ENCODE measurements at places on chromosomes 11 and 22.

DNA sequence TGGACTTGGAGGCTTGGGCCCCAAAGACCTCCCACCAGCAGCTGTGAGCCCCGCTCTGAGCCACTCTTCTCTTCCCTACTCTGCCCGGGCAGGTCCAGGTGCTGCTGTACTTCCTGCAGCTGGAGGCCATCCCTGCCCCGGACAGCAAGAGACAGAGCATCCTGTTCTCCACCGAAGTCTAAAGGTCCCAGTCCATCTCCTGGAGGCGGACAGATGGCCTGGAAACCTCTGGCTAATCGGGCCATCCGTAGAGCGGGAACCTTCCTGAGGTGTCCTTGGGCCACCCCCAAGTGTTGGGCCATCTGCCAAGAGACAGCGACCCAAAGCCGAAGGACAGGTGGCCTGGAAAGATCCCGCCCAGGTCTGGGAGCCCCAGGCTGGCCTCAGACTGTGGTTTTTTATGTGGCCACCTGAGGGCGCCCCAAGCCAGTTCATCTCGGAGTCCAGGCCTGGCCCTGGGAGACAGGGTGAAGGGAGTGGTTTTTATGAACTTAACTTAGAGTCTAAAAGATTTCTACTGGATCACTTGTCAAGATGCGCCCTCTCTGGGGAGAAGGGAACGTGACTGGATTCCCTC, 135.1 kb downstream of the BCR start:
- DNase-seq = no peak

DNA sequence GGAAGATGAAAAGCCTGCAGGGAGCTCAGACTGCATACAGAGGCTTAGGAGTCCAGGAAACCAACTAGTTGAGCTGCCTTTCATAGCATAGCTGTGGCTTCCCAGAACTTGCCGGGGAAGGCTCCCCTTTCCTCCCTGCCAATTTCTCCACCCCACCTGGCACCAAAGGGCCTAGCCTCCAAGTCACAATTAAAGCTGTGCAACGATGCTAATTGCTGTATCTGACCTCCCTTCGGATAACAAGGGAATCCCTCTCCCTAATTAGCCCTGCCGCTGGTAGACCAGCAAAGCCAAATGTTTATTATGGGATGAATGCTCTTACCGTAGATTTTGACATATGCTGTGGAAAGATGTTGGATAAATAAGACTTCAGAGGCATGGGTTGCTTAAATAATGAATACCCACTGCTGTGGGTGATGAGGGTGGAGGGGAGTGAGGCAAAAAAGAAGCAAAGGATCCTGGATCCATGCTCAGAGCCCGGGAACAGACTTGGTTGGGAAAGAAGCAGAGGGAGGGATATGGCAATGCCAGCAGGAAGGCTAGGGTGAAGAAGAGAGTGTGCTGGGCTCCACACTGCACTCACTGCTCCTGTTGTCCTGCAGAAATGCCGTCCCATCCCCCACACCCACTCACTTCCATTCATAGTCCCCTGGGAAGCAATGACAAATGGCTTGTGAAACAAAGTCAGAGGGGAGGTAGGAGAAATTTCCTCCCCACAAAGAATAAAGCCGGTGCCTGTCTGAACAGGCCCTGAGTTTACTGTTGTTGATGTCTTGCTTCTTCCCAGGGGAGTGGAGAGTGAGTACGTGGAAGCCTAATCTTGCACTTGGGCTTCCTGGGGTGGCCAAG, 608.1 kb upstream of the CADM1 start:
- no peak for DNase-seq

- no peak for DNase-seq
Measured at GRCh38 chr11:494761-495536, 12.1 kb downstream of the RNH1 start.

DNA sequence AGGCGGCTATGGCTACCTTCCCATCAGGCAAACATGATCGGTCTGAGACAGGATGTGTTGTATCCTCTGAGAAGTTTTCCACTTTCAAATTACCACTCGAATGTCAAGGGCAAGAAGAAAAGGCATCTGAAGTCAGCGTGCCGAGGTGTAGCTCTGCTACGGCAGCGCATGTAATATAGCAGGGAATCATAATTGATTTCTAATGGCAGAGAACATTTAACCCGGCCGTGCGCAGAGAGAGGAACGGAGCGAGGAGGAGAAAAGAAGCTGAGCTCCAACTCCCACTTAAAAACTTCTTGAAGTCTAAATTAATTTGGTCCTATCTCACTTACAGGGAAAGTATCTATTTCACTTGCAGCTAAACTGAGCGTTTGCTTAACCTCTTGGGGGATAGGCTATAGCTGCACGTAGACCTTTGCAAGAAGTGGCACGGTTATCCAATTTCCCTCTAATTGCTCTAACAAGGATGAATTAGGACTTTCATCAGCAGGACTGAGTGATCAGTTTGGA, 137.3 kb upstream of the KIRREL3 start:
- no peak for DNase-seq

DNA sequence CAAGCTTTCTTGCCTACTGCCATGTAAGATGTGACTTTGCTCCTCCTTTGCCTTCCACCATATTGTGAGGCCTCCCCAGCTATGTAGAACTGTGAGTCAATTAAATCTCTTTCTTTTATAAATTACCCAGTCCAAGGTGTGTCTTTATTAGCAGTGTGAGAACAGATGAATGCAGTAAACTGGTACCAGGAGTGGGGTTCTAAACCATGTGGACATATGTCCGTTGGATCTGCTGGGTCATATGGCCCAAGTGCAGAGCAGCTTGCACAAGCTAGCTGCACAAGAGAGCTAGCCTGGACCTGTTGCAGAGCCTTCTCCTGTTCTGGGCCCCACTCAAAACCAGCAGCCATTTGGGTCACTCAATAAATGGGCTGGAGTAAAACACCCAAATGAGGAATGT, 177.1 kb downstream of the HIPK3 start:
- no peak for DNase-seq

DNA sequence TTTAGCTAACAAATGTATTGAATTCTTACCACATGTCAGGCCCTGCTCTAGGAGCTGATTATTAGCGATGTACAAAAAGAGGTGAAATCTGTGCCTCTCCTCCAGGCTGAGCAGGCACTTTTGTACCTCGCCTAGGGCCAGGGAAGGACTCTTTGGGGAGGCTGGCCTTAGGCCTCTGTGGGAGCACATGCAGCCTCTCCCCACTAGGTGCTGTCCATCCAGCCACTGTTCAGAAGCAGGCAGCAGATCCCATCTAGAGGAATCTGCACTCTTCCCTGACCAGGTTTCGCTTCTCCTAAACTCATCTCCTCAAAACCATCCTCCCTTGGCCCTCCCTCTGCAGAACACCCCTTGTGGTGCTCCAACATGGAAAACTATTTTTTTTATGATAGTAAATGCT, 51.9 kb upstream of the WT1 start:
- no peak for DNase-seq

- DNase-seq = no peak
Measured at GRCh38 chr11:66115638-66116301, 45.7 kb downstream of the PACS1 start.

DNA sequence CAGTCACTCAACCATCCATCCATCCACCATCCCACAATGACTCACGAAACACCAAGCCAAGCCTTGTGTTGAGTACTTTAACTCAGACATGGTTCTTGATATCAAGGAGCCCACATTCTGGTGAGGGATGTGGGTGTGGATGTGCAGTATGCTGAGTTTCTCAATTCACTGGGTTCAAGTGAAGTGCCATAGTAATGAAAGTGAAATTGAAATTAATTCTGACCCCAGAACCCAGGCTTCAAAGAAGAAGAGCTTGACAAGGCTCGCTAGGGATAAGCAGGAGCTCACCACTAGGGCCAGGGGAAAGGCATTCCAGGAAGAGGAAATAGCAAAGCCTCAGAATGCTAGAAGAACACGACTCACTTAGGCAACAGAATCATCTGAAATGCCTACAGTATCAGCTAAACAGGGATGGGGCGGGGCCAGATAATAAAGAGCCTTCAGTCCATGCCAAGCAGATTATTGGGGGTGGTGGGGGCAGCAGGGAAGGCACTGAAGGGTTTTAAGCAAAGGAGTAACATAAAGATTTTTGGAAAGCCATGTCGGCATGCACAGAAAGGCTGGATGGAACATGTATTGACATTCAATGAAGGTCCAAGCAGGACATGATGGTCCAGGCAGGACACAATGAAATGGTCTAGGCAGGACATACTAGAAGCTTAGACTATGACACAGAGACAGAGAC, 37.2 kb downstream of the RTL6 start:
- no peak for DNase-seq

DNA sequence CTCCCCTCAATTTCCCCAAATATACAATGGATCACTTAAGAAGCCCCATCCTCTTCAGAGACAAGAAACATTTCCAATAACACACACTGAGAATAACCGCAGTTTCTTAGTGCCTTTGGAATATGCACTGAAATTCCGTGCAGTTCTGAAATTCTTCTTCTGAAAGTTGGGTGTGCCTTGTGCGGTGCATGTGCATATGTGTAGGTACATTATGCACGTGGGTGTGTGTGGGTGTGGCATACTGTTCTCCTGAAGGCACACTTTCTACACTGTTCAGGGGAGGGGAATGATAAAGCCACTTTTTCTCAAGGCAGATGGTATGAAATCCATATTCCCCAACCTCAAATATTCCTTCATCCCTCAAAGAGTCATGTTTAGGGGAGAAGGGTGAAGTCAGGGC, 1.7 kb downstream of the EXPH5 start:
- DNase-seq = no peak

- DNase-seq = no peak
Measured at GRCh38 chr22:44668190-44668885, 33.7 kb upstream of the PRR5 start.

DNA sequence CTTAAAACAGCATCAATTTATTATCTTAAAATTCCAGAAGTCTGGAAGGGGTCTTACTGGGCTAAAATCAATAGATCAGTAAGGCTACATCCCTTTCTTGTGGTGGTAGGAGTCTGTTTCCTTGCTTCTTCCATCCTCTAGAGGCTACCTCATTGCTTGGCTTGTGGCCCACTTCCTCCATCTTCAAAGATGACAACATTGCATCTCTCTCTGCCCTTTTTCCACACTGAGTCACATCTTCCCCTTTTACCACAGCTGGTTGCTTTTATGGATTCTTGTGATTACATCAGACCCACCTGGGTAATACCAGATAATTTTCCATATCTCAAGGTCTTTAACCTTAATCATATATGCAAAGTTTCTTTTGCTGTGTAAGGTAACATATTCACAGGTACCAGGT, 60.9 kb downstream of the GRIA4 start:
- no peak for DNase-seq

DNA sequence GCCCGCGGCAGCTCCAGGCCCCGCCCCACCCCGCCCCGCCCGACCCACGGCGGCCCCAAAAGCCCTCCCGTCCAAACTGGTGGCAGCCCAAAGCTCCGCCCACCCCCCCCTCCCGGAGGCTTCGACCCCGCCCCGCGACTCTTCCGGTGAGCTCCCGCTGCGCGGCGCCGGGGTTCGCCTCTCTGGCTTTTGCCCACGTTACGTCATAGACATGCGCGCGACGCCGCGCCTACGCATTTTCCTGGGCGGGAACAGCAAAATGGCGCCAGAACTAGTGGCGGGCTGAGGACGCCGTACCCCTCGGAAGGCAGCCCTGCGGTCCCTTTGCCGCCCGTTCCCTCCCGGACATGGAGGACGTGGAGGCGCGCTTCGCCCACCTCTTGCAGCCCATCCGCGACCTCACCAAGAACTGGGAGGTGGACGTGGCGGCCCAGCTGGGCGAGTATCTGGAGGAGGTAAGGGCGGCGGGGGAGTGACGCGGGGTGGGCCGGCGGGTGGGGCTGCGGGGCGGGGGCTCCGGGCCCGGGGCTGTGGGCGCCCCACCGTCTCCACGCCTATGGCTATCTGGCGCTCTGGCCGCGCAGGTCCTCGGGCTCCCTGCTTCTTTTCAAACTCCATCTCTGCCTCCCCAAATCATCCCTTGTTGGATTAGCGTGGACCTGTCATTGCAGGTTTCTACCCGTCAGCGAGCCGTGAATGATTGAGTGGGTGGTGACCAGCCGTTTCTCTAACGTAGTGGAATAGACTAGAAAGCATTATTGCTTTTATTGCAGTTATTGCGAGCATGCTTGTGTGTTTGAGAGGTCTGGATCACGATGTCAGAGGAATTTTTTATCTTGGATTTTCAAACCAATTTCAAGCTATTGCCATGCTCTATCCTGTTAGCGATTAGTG, at the start of gene NCAPH2:
Gene NCAPH2 (plus strand): TSS at position 234 of the 894 bp plus-strand sequence. CDS start 114 bp downstream, at position 348.
- DNase-seq = peak; percentile 36

DNA sequence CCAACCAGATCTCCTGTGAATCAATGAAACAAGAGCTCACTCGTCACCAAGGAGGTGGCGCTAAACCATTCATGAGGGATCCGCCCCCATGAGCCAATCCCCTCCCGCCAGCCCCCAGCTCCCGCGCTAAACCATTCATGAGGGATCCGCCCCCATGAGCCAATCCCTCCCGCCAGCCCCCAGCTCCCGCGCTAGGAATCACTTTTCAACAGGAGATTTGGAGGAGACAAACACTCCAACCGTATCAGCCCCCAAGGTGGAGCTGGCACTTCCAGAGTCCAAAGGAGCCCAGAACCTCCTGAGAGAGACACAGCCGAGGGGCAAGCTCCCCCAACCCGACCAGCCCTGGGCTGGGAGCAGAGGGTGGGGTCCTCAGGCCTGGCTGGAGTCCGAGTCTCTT, 40.9 kb upstream of the PRR5 start:
- DNase-seq = no peak

DNA sequence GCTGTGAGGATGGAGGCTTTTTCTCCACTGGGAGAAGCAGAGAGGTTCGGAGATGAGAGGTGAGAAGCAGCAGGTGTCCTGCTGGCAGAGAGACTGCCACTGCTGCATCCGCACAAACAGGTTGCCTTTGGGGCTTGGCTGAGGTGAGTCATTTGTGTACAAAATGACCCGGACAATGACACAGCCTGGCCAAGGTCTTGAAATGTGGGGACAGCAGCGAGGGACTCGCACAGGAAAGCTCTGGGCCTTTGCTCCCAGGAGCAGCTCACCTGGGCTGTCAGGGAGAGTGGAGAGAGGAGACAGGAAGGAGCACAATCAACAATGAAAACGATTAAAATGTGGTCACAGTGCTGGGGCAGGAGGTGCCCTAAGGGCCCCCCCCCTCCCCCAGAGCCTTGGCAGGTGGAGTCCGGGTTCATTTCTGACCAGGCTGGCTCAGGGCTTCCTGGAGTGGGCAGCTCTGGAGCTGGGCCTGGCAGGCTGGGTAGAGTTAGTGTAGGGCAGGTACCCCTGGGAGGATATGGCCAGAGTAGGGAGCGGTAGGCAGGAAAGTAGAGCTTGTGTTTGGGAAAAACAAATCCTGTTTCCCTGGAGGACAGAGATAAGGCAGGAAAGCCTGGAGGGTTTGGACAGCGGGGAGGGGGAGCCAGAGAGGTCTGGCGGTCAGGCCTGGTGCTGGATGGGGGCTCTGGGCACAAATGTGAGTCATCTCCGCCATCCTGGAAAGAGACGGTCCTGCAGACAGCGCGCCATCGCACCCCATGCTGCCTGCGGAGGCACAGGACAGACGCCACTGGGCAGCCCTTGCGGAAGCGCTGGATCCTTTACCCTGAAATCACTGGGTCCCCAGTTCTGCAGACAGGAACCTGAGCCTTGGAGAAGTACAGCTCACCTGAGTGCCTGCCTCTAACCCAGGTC, 37.8 kb upstream of the CELSR1 start:
- no peak for DNase-seq

All from NCI-H2081 treated with DMSO at 0.1 percent for 48 hours (cell line).